Putamen (tissue), 1 donor: ENCODE measurements at places on chromosomes 5 and 9.

DNA sequence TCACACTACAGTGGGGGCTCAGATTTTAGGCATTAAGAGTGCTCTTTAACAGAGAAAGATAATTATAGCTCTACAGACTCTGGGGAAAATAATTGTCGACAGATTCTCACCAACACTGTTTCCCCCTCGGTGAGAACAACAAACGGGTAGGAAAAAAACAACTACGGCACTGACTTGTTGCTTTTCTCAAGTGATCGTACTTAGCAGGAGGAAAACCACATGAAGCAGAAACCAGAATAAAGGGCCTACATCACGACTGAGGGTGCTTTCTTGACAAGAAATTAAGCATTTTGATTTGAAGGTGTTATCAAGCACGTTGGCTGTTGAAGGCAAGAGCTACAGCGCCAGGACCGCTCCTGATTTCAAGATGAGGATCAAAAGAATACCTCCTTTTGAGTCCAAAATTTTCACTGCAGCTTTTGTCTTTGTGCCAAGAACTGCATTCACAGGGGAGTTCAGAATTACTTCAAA is 27.2 kb upstream of the CER1 start:
- no peak for DNase-seq

GRCh38 chr5:68369457-68370125 is 154.0 kb downstream of the PIK3R1 start:
- DNase-seq, result no peak

GRCh38 chr9:113659039-113659438 is 195.5 kb downstream of the RGS3 start:
- no peak for DNase-seq

DNA sequence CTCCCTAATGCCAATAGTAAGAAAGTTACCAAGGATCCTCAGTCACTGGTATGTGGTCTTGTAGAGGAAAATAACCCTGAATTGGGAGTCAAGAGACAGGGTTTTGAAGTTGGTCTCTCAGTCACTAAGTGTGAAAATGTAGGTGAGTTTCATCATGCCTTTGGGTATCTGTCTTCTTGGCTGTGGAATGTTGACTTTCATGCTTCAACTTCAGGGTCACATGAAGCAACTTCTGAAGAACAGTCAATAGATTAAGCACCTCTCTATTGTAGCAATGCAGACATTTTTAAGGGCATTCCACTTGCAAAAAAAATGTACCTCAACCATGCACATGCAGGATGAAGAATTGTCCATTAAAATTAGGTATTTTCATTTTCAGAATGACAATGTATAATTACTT is 194.6 kb downstream of the CSNK1G3 start:
- DNase-seq, result no peak

DNA sequence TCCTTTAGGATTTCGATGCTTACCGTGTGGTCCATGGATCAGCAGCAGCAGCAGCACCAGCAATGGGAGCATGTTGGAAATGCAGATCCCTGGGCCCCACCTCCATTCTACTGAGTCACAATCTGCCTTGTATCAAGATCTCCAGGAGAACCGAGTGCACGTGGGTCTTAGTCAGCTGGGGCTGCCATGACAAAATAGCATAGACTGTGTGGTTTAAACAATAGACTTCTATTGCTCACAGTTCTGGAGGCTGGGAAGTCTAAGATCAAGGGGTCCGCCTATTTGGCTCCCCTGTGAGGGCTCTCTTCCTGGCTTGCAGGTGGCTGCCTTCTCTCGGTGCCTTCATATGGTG is 1.3 kb upstream of the PROP1 start:
- DNase-seq, result no peak

GRCh38 chr5:160287378-160288051 is 24.8 kb downstream of the CCNJL start:
- peak; percentile 20 for DNase-seq

DNA sequence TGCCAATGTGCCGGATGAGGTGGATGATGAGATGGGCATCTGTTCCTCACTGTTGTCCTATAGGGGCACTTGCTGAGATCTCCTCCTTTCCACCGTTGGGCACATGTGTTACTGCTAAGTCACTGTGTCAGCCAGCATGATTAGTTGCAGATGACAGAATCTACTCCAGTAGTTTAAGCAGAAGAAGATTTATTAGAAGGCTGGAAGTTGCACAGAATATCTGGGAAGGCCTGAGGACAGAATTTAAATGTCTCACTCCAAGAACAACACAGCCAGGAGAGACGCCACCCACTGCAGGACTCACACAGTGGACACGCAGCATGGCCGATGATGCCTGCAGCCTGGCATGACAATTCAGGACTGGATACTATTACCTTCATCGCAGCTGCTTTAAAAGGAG is 157.5 kb downstream of the NSG2 start:
- DNase-seq, result no peak

GRCh38 chr9:130226112-130226511 is 39.4 kb upstream of the HMCN2 start:
- no peak for DNase-seq

DNA sequence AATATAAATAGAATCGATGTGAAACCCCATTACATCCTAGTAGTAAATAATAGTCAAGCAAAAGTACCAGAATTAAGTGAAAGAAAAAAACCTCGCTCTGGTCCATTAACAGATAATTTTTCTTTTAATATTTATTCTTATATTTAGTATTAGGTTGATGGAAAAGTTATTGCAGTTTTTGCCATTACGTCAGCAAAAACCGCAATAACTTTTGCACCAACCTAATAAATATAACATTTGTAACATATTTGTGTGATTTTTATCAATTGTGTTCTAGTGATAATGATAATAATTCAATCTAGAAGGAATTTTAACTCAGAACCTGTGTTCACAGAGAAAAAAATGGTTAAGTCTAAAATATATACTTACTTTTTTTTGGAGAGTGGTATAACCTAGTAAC is 16.1 kb downstream of the RORB start:
- no peak for DNase-seq

- no peak for DNase-seq
Observed at GRCh38 chr5:91851670-91852069, 468.6 kb upstream of the ARRDC3 start.

- no peak for DNase-seq
Observed at GRCh38 chr9:130789747-130790672, 45.0 kb upstream of the ABL1 start.

DNA sequence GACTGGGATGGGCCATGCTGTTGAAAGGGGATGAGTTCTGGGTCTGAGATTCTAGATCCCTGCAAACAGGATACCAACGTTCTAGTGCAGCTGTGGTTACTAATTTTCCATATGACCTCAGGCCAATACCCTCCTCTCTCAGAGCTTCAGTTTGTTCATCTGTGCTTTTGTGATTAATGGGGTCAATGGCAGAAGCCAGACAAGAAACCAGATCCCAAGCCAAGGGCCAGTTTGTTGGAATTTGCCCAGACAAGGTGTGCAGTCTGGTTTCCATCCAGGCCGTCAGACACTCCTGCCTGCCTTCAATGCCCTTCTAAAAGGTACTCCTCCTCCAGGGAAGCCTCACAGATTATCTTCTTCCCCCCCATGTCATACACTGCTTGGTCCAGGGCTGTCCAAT is 11.4 kb downstream of the MYORG start:
- no peak for DNase-seq

GRCh38 chr5:2256691-2257280 is 374.1 kb upstream of the IRX4 start:
- DNase-seq, result no peak

GRCh38 chr5:59753599-59753998 is 139.9 kb downstream of the PDE4D start:
- no peak for DNase-seq

GRCh38 chr9:137685035-137685740 is 66.4 kb downstream of the EHMT1 start:
- DNase-seq, result no peak

DNA sequence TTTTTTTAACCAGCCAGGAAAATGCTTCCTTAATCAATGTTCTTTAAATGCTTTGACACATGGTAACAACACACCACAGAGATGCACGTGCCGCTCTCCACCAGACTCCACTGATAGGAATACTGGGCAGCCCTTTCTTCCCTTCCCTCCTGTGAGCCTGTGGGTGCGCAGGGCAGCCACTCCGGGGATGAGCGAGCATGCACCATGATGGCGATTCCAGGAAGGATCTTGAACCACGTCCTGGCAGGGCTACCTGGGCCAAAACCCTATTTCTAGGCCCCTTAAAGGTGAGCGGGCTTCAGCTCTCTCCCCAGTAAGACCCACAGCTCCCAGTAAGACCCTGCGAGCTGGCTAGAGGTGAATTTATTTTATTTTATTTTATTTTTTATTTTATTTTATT is 128.2 kb downstream of the MVB12B start:
- DNase-seq, result no peak

GRCh38 chr9:114611516-114612271 is 603 bp downstream of the TMEM268 start:
- DNase-seq, result peak; percentile 31

GRCh38 chr5:120765189-120765588 is 301.1 kb downstream of the PRR16 start:
- no peak for DNase-seq

DNA sequence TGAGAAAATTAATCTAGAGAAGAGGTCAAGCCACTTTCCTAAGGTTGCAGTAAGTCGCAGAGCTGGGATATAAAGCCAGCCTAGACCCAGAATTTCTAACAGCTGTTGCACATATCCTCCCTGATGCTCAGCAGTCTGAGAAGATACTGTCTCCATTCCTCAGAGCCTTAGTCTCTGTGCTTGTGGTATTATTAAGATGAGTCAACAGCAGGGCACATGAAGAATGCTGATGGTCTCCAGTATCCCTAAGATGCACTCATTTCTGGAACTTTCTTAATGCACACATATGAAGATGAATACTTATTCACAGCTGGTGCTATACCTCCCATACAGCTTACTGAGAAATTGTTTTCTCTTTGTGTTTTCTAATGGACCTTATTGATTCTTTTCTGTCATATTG is 32.5 kb downstream of the SGCD start:
- DNase-seq, result no peak

GRCh38 chr5:79955941-79956670 is 35.0 kb downstream of the MTX3 start:
- no peak for DNase-seq

GRCh38 chr9:123528501-123528900 is 172.5 kb downstream of the CRB2 start:
- no peak for DNase-seq

GRCh38 chr5:89086390-89087086 is 203.6 kb upstream of the MEF2C start:
- DNase-seq, result no peak

- no peak for DNase-seq
Observed at GRCh38 chr5:171537070-171537849, 117.8 kb downstream of the FGF18 start.

GRCh38 chr9:8725635-8726034 is 926.1 kb upstream of the DMAC1 start:
- DNase-seq, result no peak
